ENCODE measurements at places on chromosomes 4 and X.

DNA sequence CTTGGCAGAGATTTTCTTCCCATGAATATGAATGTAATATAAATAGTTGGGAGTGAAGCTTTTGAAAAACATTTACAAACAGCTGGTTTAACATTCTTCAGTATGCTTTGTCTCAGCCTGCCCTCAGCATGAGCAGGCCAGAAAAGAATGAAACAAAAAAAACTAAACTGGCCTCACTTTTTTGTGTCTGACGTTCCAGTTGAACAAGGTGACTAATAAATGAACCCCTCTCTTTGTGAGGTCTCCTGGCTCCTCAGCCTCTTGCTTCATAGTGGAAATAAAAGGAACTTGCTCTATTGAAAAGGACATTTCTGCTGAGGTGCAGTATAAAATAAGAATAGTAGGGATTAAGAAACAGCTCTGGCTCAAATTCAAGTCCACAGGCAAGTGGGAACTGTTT is 9.4 kb downstream of the CHST7 start:
- peak; percentile 43 for DNase-seq

- DNase-seq: no peak
Observed at GRCh38 chr4:37446016-37446415, 201.5 kb downstream of the NWD2 start.

DNA sequence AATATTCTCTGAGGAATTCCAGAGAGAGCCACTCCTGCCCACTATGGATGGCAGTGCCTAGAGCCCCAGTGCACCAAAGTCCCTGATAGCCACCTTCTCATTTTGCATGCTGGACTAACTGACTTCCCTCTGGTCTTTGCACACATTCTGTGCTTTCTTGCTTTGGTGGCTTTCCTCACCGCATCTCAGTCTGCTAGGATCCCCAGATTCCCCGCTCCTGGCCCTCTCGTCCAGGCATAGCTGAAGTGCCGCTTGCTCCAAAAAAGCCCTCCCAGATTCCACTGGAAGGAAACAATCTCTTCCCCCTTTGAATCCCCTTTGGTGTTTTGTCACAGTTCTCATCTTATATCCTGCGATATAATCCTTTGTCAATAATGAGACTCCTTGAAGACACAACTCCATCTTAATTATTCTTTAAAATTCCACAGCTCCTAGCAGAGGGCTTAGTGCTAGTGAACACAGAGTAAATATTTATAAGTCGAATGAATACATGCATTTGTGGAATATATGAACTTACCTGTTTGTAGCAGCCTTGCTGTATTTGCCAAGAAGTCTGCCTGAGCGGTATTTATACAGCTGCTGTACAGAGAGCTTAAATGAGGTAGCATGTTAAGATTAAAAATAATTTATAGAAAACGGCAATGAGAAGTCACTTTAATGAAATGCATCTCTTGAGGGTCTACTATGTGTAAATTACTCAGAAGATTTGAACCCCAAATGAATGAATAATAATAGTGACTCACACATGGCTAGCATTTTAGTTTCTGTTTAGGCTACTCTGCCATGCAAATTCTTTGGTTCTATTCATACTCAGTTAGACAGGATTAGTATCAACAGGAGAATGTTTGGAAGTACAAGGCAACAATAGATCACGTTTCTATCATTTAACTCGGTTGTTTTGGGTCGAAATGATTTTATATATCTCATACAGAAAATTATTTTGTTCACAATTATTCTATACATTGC is 421.9 kb upstream of the TENM3 start:
- DNase-seq: peak; percentile 49

DNA sequence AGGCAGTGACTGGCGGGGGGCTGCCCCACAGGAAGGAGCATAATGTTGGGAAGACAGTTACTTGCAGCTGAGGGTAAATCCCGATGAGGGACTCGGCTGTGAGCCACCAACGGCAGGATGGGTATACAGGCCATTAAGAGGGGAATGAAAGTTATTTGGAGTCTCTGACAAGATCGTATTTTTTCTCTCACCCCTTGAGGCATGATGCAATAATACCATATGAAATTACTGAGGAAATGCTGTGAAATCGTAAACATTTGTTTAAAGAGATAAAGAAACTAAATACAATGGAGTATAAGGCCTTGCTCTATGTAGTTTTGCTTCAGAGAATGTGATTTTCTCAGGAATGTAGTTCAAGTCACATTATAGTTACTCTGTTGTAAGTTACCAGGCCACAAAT is 12.7 kb downstream of the IL1RAPL1 start:
- DNase-seq: no peak

- no peak for DNase-seq
Observed at GRCh38 chrX:99777912-99778311, 632.2 kb downstream of the PCDH19 start.

DNA sequence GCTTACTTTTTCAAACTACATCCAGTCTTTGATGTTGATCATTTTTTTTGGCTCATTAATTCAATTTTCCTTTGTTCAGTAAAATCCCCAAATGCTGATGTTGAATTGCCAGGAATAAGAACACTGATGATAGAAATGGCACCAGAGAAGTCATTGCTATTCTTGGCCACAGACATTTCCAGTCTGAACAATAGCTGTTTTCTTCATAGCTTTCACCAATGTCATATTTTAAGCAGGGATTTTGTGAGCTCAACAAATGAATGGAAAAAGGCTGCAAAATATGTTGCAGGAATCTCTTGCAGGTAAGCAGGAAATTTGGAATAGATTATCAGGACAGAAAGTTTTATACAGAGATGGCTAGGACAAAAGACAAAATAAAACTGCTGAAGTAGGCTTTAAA is 40.5 kb upstream of the GLRB start:
- DNase-seq: no peak

- DNase-seq: no peak
Observed at GRCh38 chrX:38982370-38982769, 181.1 kb downstream of the MID1IP1 start.

- peak; percentile 52 for DNase-seq
Observed at GRCh38 chr4:64617800-64618199, 208.6 kb upstream of the TECRL start.

GRCh38 chr4:37002625-37003024 is 241.9 kb upstream of the NWD2 start:
- DNase-seq: no peak

DNA sequence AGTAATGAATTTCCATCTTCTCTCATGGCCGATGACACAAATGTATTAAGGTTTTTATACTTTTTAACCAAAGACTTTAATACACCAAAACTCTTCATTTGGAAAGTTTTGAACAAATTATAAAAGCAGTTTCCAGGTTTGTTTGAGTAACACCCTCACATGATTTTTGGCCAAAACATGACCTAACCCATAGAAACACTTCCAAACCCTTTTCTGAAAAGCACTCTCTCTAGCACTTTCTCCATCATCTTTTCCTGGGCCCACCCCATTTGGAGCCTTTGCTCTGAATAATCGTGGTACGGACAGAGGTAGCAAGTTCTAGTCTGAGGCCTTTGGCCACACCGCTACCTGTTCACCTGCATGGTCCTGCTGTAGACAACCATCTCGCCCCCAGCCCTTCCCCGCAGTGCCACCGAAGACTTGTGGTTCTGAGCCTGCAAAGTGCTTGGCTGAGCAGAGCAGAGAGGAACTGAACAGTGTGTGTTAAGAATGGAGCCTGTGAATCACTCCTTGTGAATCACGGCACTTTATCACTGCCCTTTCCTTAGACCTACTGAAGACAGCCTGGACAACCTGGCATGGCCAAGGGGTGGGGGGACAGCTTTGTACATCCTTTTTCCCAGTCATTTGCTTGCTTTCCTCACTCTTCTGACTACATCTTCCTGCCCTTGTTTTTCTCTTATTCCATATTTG is 181.8 kb downstream of the PTTG2 start:
- no peak for DNase-seq

GRCh38 chr4:100208459-100208858 is 18.2 kb upstream of the DDIT4L start:
- DNase-seq: no peak

DNA sequence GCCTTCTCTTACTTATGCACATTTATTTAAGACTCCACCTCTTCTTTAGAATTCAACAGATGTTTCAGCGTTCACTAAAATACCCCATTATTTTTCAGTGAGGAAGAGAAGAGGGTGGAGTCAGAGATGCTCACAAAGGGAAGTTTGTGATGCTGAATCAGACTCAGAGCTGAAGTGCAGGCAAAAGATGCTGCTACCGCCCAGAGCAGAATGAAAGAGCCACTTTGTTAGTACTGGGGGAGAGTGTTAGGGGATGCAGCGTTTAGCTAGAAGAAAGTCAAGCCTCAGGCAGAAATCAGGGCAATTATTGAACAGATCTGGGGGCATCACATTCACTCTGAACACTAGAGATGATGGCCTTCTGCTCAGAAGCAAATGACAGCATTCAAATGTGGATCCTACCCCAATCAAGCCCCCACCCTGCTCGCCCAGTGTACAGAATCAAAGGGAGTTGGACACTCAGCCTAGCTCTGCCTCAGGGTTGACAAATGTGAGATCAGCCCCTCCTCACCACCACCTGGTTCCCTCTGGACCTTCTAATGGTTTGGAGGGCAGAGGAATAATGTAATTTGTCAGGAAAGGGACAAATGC is 138.3 kb downstream of the UNC5C start:
- no peak for DNase-seq

Measured in NCI-H1105 treated with DMSO at 0.1 percent for 48 hours (cell line).